ENCODE measurements at places on chromosomes 3 and 15. TPM values are rescaled to one million over a fixed set of nuclear protein-coding genes. Genes with fewer than 3 reads are reported as not detected.

The ST6GAL1 gene
- 9.4 TPM for total RNA-seq

The LIPC gene
- total RNA-seq = not detected

The NPAP1 gene
- not detected for total RNA-seq

The DAZL gene
- total RNA-seq = 0.04 TPM

The MAP4 gene
- 128 TPM for total RNA-seq

The PSTPIP1 gene
- total RNA-seq = not detected

The DUSP7 gene
- total RNA-seq = 40.9 TPM

The CHRNB4 gene
- not detected for total RNA-seq

The DIS3L gene
- 19.9 TPM for total RNA-seq

The CRYGS gene
- total RNA-seq = 3.4 TPM

DNA sequence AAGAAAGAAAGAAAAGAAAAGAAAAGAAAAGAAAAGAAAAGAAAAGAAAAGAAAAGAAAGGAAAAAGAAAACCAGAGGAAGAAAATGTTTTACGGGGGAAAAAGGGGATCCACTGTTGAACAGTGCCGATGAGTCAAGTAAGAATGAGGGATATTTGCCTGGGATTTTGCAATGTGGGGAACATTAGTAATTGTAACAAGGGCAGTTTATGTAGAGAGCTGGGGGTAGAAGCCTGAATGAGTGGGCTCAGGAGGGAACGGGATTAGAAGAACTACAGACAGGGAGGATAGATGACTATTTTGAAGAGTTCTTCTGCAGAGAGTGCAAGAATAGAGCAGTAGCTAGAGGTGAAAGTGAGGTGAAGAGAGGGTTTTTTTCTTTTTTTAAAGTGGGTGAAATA is 28.7 kb downstream of the GATM start:
- no peaks in the 10 kb centered on the region for H3K27me3 ChIP-seq
- peaks cover 16% of the 10 kb centered on the region for H3K4me1 ChIP-seq
- no peaks in the 10 kb centered on the region for H3K36me3 ChIP-seq
- no peak overlapping the region for H3K27ac ChIP-seq
- H3K4me3 ChIP-seq = no peak overlapping the region

GRCh38 chr15:47839233-47839825 is 122.0 kb downstream of the SEMA6D start:
- no peaks in the 10 kb centered on the region for H3K36me3 ChIP-seq
- no peak overlapping the region for H3K27ac ChIP-seq
- DNase-seq = no peak
- no peak overlapping the region for H3K4me3 ChIP-seq
- H3K27me3 ChIP-seq = no peaks in the 10 kb centered on the region

- no peak overlapping the region for H3K4me3 ChIP-seq
- no peaks in the 10 kb centered on the region for H3K4me1 ChIP-seq
Observed at GRCh38 chr3:78186404-78186803, 1146.5 kb downstream of the ROBO2 start.

GRCh38 chr3:72393455-72393854 is 454.8 kb downstream of the SHQ1 start:
- H3K36me3 ChIP-seq = no peaks in the 10 kb centered on the region
- DNase-seq = no peak

GRCh38 chr3:36461597-36461996 is 81.3 kb downstream of the STAC start:
- no peaks in the 10 kb centered on the region for H3K4me1 ChIP-seq
- H3K27ac ChIP-seq = no peak overlapping the region
- no peaks in the 10 kb centered on the region for H3K36me3 ChIP-seq

GRCh38 chr3:16898595-16899395 is 14.0 kb downstream of the PLCL2 start:
- DNase-seq = no peak
- no peaks in the 10 kb centered on the region for H3K36me3 ChIP-seq
- H3K4me1 ChIP-seq = peaks cover 25% of the 10 kb centered on the region
- H3K4me3 ChIP-seq = no peak overlapping the region
- H3K27me3 ChIP-seq = no peaks in the 10 kb centered on the region

- peaks cover 10% of the 10 kb centered on the region for H3K4me1 ChIP-seq
- H3K27ac ChIP-seq = peak overlapping the region; percentile 52
- DNase-seq = peak; percentile 97
- no peaks in the 10 kb centered on the region for H3K36me3 ChIP-seq
Observed at GRCh38 chr3:183664913-183665381, 29.5 kb downstream of the KLHL24 start.

DNA sequence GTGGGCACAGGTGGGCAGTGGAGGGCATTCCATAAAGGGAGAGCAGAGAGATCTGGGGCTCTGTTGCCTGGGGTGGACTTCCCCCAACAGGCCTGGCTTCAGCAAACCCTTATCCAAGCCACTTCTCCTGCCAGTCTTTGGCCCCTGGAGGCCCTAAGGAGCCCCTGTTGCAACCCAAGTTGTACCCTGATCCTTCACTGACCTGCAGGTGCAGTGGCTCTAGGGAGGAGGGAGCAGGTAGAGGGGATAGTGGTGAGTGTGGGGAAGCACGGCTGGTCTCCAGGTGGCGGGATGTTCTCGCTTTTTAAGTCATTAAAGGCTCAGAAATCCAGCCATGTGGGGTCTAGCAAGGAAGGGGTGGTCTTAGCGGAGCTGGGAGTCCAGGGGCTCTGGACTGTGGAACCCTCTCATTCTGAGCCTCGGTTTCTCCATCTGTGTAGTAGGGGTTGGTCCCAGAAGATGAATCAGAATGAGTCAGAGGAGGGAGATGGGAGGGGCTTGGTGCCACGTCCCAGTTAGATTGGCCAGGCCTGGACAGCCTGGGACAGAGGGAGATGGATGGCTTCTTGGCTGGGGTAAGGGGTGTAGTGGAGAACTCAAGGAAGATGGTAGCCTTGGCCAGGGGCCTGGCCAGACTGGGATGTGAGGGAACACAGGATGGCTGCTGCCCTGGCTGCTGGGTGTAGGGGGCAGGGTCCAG is 2.6 kb downstream of the ZBTB47 start:
- no peak overlapping the region for H3K27ac ChIP-seq
- no peaks in the 10 kb centered on the region for H3K27me3 ChIP-seq
- H3K4me1 ChIP-seq = peaks cover 26% of the 10 kb centered on the region
- no peaks in the 10 kb centered on the region for H3K36me3 ChIP-seq
- DNase-seq = peak; percentile 19
- no peak overlapping the region for H3K4me3 ChIP-seq

DNA sequence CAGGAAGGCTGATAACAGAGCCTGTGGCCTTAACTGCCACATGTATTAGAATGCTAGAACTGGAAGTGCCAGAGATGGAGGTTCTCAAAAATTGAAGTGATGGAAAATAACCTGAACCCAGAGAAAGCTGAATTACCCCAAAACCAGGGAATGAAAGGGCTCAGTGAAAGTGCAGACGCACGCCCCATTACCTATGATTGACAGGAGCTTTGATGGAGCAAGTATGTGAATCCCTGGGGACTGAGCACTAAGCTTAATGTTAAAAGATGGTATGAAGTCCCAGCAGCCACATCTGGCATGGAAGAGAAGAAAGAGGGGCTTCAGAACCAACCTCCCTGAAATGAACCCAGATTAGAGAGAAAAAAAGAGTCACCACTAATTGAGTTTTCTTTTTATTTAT is 118.4 kb upstream of the FHIT start:
- DNase-seq = no peak
- H3K27ac ChIP-seq = no peak overlapping the region
- H3K36me3 ChIP-seq = no peaks in the 10 kb centered on the region
- no peak overlapping the region for H3K4me3 ChIP-seq
- H3K27me3 ChIP-seq = no peaks in the 10 kb centered on the region

DNA sequence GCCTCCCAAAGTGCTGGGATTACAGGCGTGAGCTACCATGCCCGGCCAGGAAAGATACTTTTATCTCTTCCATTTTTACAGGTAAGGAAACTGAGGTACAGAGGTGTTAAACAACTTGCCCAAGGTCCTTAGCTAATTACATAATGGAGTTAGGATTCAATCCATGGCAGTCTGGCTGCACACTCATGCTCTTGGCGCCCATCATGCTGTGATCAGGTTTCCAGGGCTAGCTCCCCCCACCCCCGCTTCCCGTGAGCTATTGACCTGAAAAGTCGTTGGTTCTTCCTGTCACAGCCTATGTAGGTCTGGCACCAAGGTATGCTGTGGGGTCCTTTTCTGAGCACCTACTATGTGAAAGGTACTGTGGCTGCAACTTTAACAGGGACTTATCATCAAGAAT is 55.9 kb upstream of the LARS2 start:
- peaks cover 7% of the 10 kb centered on the region for H3K4me1 ChIP-seq
- H3K27me3 ChIP-seq = peaks cover 14% of the 10 kb centered on the region
- H3K27ac ChIP-seq = no peak overlapping the region
- no peak overlapping the region for H3K4me3 ChIP-seq
- H3K36me3 ChIP-seq = no peaks in the 10 kb centered on the region
- DNase-seq = no peak

DNA sequence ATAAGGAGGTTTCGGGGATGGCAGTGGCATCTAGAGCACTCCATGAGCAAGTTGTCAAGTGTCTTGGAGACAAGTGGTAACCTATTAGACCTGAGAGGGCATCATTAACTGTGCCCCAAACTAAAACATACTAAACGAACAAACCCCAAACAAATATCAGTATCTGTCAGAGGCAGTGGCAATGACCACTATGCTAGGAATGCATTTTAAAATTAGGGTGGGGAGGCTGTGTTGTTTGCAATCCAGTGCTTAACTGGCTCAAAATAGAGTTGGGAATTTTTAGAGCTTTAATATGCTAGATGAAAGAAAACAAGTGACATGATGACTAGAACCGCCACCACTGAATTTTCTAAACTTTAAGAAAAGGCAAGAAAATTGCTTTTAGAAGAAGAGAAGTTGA is 51.8 kb upstream of the TPRG1 start:
- H3K4me1 ChIP-seq = no peaks in the 10 kb centered on the region
- no peak overlapping the region for H3K27ac ChIP-seq
- no peaks in the 10 kb centered on the region for H3K36me3 ChIP-seq
- no peak overlapping the region for H3K4me3 ChIP-seq

- DNase-seq = peak; percentile 40
- H3K36me3 ChIP-seq = 0 out of 2 replicates have a peak, but pooled peaks cover 3% of the 10 kb centered on the region
- no peaks in the 10 kb centered on the region for H3K27me3 ChIP-seq
- peak overlapping the region; percentile 89 for H3K27ac ChIP-seq
- peaks cover 34% of the 10 kb centered on the region for H3K4me1 ChIP-seq
Observed at GRCh38 chr3:42803414-42804105, 730 bp downstream of the HIGD1A start.

GRCh38 chr15:93135459-93135858 is 46.4 kb upstream of the RGMA start:
- no peak for DNase-seq
- H3K36me3 ChIP-seq = no peaks in the 10 kb centered on the region
- no peaks in the 10 kb centered on the region for H3K4me1 ChIP-seq
- no peak overlapping the region for H3K4me3 ChIP-seq
- no peak overlapping the region for H3K27ac ChIP-seq

- no peaks in the 10 kb centered on the region for H3K27me3 ChIP-seq
- no peak for DNase-seq
- H3K27ac ChIP-seq = no peak overlapping the region
- no peaks in the 10 kb centered on the region for H3K36me3 ChIP-seq
- peaks cover 11% of the 10 kb centered on the region for H3K4me1 ChIP-seq
Observed at GRCh38 chr3:41362638-41363559, 163.6 kb downstream of the CTNNB1 start.

DNA sequence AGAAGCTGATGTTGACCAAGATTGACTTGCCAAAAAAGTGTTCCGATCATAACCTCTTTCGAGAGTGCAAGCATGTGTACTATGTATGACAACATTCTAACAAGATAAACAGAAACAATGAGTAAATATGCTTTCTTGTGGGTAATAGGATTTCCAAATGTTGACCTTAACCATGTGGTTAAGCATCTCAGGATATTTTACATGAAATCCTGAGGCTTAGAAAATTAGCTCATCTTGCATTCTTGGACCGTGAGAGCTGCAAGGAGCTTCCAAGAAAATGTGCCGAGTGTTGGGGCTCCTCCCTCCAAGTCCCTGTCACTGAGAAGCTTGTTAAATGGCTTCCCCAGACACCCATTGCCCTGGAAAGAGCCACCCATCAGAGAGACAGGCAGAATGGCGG is 50.1 kb downstream of the C3orf20 start:
- H3K27me3 ChIP-seq = no peaks in the 10 kb centered on the region
- H3K36me3 ChIP-seq = no peaks in the 10 kb centered on the region
- H3K27ac ChIP-seq = peak overlapping the region; percentile 14
- H3K4me3 ChIP-seq = no peak overlapping the region
- DNase-seq = peak; percentile 69

- no peaks in the 10 kb centered on the region for H3K36me3 ChIP-seq
- no peak overlapping the region for H3K4me3 ChIP-seq
- no peak overlapping the region for H3K27ac ChIP-seq
- H3K4me1 ChIP-seq = 0 out of 2 replicates have a peak, but pooled peaks cover 3% of the 10 kb centered on the region
- DNase-seq = no peak
Observed at GRCh38 chr15:32991619-32992111, 202.8 kb downstream of the FMN1 start.

DNA sequence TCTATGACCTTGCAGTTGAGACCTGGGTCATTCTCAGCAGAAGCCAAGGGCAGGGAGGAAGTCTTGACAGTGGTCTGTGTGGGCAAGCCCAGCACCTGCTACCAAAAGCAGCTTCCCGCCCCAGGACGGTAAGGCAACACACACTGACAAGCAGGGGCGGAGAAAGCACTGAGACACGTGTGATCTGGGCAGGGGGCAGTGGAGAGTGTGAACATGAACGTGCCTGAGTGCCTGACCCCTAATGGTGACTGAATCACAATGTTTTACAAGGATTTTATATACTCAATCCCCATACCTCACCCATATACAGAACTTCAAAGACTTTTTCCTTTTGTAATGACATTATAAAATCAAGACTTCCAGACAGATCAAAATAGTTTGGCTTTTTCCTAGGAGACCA is 35.2 kb downstream of the ANP32A start:
- no peak overlapping the region for H3K27ac ChIP-seq
- DNase-seq = no peak
- H3K4me1 ChIP-seq = no peaks in the 10 kb centered on the region

DNA sequence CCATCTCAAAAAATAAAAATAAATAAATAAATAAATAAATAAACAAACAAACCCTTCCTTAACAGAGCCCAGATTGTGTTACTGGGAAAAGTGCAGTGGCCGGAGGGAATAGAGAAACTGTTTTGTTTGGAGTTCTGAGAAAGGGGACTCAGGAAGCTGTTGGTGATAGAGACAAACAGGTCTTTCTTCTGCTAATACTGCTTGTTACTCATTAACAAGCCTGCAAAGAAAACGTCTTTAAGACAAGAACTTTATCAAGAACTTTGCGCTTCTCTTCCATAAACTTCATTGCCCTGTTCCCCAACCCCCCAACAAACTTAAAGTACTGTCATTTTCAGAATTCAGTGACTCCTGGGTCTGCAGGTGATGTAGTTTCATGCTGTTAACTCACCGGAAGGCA is 68.8 kb upstream of the GSK3B start:
- H3K4me1 ChIP-seq = peaks cover 26% of the 10 kb centered on the region
- no peaks in the 10 kb centered on the region for H3K36me3 ChIP-seq
- no peak overlapping the region for H3K27ac ChIP-seq
- H3K4me3 ChIP-seq = no peak overlapping the region
- H3K27me3 ChIP-seq = no peaks in the 10 kb centered on the region

Data from PC-3 (cell line).